ENCODE measurements at places on chromosomes 13 and 19.
A peak's percentile ranks its signal among the peaks of the same experiment; 100 is the strongest.

GRCh38 chr13:70107125-70107497 is 515 bp upstream of the ATXN8OS start:
- DNase-seq, result no peak

DNA sequence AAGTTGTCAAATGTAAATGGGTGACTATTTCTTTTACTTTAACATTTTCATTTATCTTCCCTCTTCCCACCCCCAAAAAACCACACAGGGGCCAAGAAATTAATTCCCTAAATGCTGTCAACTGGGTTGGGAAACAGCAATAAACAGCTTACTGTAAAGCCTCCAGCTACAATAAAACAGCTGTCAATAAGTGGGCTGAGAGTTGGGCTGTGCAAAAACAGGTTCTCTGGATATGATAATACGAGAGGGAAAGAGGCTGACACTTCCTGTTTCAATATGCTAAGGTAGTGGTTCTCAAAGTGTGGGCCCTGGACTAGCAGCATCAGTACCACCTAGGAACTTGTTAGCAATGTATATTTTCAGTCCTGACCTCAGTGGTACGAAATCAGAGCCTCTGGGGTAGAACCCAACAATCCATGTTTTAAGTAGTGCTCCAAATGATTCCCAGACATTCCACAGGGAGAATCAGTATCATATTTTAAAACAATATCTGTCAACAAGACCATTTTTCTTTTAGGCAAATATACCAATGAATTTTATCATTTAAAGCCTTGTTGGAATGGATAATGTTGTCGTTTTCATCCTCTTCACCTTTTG is 8.4 kb downstream of the PCDH9 start:
- DNase-seq, result no peak

- DNase-seq, result no peak
Observed at GRCh38 chr19:33804021-33804799, 7.5 kb downstream of the KCTD15 start.

GRCh38 chr19:4914736-4915501 is 5.6 kb downstream of the UHRF1 start:
- DNase-seq, result peak; percentile 66

DNA sequence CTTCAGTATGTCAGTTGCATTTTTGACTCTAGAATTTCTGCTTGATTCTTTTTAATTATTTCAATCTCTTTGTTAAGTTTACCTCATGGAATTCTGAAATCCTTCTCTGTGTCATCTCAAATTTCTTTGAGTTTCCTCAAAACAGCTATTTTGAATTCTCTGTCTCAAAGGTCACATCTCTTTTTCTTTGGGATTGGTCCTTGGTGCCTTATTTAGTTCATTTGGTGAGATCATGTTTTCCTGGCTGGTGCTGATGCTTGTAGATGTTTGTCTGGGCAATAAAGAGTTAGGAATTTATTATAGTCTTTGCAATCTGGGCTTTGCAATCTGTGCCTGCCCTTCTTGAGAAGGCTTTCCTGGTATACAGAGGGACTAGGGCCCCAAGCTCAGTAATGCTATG is 18.5 kb upstream of the KBTBD7 start:
- DNase-seq, result no peak

DNA sequence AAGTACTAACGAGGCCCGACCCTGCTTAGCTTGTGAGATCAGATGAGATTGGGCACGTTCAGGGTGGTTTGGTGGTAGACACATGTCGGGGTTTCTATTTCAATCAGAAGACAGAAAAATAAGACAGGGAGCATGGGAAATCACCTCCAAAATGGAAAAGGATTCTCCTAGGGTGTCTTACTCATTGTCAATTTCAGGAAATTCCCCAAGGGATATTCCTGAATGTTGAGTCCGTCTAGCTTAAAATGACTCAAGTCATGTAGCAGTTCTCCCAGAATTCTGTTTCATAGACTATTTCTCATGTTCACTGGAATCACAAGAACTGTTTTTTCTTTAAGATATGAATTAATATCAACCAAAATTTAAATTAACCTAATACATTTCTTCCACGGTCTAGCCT is 380.1 kb downstream of the EFNB2 start:
- no peak for DNase-seq

DNA sequence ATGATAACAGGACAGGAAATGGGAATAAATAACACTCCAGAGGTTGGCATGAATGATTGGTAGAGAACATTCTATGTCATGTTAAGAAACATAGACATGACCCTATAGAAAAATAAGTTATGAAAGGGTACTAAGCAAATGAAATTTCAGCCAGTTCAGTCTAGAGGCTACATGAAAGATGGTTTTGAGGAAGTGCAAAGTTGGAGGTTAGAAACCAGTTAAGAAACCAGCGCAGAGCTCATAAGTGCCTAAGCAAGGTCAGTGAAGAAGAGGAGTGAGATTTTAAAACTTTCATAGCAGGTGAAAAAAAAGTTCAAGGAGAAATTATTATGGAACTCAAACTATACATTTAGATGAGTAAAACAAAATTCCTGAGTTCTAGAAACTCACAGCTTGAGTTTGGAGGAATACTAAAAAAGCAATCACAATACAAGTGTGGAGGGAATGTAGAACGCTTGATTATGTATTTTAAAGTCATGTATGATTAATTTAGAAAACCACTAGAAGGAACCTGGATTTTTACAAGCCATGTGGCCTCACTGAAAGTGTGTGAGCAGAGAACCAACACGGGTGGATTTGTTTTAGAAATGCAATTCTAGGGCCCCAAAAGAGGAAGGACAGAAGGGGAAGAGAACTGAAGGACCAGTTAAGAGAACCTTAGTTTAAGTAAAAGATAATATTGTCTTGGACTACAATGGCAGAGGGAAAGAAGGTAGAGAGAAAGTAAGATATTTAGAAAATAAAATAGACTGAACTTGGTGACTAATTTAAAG is 162.4 kb downstream of the PCDH20 start:
- DNase-seq, result no peak

DNA sequence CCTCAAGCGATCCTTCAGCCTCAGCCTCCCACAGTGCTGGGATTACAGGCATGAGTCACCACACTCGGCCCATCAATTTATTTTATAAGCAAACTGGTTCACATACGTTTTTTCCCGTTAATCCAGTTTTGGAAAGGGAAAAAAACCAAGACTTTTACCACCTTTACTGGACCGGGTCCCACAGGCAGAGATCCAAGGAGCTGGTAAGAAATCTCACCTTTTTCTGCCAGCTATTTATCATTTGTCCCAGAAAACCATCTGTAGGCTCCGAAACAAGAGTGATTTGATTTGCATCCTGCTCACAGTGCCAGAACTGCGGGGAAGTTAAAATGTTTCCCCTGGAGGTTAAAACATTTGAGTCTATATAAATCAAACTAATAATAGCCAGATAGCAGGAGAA is 6.3 kb upstream of the FUT2 start:
- no peak for DNase-seq

DNA sequence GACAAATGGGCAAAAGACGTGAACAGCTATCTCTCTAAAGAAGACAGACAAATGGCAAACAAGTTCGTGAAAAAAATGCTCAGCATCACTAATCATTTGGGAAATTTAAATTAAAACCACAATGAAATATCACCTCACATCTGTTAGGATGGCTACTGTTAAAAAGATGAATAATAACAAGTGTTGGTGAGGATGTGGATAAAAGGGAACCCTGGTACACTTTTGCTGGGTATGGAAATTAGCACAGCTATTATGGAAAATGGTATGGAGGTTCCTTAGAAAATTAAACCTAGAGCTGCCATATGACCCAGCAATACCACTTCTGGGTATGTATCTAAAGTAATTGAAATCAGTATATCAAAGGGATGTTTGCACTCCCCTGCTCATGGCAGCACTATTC is 7.1 kb downstream of the CABP5 start:
- DNase-seq, result no peak

- DNase-seq, result no peak
Observed at GRCh38 chr13:76683854-76684253, 202.4 kb downstream of the KCTD12 start.

GRCh38 chr13:45630791-45631190 is 15.3 kb upstream of the ERICH6B start:
- no peak for DNase-seq

DNA sequence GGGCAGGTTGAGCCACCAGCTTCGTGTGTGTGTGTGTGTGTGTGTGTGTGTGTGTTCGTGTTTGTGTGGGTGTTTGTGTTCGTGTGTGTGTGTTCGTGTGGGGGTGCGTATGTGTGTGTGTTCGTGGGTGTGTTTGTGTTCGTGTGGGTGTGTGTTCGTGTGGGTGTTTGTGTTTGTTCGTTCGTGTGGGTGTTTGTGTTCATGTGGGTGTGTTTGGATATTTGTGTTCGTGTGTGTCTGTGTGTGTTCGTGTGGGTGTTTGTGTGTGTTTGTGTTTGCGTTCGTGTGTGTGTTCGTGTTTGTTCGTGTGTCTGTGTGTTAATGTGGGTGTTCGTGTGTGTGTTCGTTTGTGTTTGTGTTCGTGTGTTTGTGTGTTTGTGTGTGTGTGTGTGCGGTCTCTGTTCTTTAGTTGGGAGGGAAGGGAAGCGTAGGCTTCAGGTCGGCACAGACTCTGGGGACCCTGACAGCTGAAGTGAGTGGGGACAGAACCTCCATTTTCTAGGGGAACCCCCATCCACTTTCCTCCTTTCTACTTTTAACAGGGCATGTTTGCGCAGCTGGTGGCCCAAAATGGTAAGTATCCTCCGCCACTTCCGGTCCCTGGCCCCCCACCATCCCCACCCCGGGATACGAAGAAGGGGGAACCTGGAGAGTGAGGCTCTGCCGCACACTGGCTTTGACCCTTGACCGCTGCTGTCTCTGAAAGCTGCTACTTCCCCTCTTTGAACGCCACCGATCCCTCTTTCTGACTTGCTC is 1.6 kb downstream of the TNFSF9 start:
- no peak for DNase-seq

DNA sequence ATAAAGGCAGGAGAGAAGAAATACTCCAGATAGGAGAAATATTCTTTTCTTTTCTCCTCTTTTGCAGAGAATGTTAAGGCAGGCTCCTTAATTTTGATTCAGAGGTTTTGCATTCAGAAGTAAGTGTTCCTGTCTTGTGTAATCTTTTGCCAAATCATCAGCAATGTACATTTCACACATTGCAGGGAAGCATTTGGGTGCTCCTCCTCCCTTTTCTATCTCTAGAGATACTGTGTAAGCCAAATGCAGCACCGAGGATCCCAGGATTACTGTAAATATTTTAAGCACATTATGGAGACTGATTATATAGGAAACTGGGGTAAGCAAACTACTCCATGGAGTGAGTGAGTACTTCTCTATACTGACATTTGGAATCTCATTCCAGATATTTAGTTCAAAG is 7.2 kb downstream of the ATP8A2 start:
- no peak for DNase-seq

DNA sequence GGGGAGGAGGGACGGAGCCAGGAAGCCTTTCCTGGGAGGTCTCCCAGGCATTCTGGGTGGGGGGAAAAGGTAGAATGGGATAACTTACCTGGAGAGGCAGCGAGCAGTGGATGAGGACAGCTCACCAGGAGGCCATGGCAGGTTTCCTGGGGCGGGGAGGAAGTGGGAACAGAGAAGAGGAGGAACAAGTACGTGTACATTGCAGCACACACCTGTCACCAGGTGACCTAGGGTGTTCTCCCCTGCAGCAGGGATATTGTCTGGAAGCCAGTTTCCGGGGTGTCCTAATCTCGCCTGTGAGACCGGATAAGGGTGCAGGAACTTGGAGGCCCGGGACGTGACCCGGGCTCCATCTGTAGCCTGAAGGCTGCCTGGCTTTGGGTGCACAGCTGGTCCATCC is at the start of gene FUT3:
Gene FUT3, minus strand, starts transcription at position 148 of the 400 bp plus-strand sequence.
- no peak for DNase-seq

DNA sequence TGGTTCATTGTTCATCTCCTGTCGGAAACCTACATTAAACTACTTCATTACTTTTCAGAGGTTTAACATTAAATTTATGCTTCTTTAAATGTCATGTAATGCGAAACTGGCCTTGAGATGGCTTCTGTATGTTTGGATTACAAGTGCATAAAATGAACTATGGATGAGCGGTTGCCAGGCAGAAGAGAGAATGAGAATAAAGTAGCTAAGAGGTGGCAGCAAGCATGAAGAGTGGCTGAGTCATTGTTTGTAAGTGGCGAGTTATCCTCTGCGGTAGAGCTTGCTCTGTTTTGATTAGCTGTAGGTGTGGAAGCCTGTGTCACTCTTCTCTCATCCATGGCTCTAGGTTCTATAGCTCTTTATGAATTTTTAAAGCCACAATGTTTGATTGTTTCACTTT is 1139.6 kb upstream of the PCDH9 start:
- DNase-seq, result no peak

- DNase-seq, result no peak
Observed at GRCh38 chr13:43776501-43777079, 10.2 kb downstream of the ENOX1 start.

DNA sequence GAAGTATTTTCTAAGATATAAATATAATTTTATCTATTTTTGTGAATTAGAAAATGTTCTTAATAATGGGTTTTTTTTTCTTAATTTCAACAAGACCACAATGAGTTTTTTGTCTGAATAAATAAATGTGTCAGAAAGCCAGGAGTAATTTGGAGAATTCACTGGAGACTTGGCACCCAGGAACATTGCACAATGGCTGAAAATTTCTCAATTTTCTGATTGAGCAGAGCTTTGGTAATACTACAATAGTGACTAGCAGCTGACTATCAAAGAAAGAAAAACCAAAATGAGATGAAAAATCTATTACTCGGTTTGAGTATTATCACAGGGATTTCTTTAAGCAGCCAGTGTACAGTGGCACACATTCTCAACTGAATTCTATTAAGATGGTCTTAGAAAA is 394.4 kb upstream of the PCDH20 start:
- no peak for DNase-seq

DNA sequence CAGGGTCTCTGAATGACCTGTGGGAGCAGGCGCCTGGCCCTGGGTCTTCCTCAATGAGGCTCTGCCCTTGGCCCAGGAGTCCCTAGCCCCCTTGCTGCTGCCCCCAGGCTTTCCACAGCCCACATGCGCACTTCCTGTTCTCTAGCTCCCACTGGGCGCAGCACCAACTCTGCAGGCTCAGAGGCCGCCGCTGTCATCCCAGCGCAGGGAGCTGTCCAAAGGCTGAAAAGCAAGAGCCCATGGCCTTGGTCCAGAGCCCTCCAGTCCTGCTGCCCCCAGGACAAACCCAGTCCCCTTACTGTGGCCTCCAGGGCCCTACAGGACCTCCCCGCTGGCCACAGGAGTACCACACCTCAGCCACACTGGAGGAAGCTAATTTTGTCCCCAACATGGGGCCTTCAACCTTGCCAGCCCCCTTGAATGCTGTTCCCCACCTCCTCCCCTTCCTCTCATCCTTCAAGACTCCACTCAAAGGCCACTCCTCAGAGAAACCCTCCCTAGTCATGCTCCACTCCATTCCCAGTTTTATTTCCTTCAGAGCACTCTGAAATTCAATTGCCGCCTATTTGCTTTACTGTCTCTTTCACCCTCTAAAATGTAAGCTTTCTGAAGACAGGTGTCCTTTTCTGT is 8.0 kb upstream of the POU2F2 start:
- DNase-seq, result no peak

- DNase-seq, result no peak
Observed at GRCh38 chr19:4878491-4878968, 11.1 kb upstream of the PLIN3 start.

- no peak for DNase-seq
Observed at GRCh38 chr19:18274219-18274780, at the start of gene IQCN. TSS of gene IQCN (minus strand) at chr19:18274452. CDS start at chr19:18269478, 4,974 bp downstream.

Measured in stimulated activated CD4-positive, alpha-beta T cell treated with anti-CD3 and anti-CD28 coated beads, TNF-alpha, amount 100 ng/mL, for 4 hours (primary cell).